ENCODE measurements at places on chromosomes 11 and 22.

DNA sequence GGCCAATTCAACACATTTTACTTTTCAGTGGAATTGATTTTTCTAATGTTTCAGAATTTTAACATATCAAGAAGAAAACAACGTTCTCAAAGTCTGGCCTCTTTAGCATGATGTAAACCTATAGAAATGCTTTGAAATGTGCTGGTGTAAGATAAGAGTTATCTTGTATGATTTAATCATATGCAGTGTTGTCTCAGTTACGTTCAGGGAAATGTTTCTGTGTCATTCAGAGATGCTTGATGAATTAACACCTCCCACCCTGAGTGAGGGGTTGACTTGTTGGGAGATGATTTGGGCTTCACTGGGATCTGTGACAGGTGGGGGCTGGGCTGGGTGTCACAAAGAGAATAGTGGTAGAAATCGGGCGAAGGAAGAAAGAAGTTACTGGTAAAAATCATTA lies 15.7 kb upstream of the MYO18B start:
- no peak for DNase-seq

GRCh38 chr22:28883917-28884746 lies 760 bp downstream of the ZNRF3 start:
- peak; percentile 39 for DNase-seq

- DNase-seq = no peak
These were observed at the start of gene IGLL1 for GRCh38 chr22:23579870-23580575. Gene IGLL1 (minus strand): TSS chr22:23580290. CDS start chr22:23580190, 100 bp downstream.

DNA sequence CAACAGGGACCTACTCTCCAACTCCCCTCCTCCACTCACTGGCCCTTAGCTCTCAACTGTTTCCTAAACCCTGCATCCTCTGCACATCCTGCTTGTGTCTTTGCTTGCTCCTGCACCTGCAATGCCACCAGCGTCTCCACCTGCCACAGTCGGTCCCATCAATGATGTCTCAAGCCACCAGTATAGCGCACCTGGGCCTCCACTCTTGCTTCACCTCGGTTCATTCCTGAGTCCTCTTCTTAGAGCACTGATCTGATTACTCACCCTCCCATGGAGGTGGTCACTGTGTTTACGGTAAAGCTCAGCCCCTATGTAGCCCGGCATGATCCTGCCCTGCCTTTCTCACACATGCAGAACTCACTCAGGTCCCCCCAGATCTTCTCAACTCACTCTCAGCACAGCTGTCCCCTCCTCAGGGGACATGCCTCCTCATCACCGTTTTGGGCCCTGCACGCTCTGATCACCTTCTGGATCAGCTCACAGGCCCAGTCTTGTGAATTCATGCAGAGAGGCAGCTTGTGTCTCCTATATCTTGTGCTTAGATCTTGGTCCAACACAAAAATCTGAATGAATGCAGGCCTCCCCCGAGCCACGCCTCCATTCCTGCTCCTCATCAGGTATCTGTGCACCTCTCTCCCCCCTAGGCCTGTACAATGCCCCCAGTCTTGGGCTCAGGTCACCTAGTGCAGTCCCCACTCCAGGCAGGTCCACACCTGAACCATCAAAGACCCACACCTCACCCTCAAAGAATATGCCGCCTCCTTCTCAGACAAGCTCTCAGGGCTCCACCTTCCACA lies 31.4 kb downstream of the TRIM29 start:
- no peak for DNase-seq

DNA sequence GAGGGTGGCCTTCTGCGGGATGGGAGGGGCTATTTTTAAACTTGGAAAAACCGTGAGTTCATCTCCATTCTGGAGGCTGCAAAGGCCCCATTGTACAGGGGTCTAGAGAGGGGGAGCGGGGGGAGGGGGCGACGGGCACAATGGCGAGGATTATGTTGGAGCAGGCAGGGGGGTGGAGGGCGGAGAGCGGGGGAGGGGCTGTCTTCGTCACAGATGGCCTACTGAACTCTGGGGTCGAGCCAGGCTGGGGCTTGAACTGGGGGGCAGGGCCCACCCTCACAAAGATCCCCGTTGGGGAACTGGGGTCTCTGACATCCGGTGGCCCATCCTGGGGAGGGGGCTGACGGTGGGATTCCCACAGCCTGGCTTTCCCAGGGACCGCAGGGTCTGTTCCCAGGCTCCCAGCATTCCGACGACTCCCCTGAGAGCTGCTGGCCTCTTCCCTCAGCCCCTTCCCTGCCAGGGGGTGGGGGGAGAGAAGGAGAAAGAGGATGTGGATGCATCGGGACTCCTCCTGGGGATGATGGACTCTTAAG lies 3.4 kb upstream of the MCAM start:
- no peak for DNase-seq

DNA sequence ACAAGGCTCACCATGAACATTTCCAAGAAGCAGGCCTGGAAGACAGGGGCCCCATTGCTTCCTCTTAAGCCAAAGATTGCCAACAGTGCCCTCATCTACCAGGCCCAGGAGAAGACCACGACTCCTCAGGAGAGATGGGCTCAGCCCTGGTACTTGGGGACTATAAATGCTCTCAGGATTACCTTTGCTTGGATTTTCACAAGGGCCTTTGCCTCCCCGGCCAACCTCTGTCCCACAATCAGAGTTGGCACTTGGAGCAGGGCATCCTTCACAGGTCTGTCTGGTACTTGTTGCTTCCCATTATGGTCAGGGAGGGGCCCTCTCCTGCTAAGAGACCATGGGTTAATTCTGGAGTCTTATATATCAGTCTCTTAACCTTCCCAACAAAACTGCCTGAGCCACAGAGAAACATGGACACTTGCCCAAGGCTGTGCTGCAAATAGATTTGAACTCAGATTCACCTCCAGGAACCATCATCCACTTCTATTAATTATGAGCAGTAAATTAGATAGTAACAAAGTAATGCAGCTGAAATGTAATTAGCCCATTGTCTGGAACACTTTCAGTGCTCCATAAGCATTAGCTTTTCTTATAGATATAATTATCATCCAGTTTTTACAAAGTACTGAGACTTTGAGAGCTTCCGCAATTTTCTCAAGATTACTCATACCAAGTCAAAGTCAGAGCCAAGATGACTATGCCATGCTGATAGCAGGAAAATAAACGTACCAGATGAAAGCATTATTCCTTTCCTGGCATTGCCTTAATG lies 33.5 kb downstream of the POU2AF3 start:
- no peak for DNase-seq

GRCh38 chr11:109734566-109734965 lies 312.6 kb downstream of the C11orf87 start:
- DNase-seq = peak; percentile 19

DNA sequence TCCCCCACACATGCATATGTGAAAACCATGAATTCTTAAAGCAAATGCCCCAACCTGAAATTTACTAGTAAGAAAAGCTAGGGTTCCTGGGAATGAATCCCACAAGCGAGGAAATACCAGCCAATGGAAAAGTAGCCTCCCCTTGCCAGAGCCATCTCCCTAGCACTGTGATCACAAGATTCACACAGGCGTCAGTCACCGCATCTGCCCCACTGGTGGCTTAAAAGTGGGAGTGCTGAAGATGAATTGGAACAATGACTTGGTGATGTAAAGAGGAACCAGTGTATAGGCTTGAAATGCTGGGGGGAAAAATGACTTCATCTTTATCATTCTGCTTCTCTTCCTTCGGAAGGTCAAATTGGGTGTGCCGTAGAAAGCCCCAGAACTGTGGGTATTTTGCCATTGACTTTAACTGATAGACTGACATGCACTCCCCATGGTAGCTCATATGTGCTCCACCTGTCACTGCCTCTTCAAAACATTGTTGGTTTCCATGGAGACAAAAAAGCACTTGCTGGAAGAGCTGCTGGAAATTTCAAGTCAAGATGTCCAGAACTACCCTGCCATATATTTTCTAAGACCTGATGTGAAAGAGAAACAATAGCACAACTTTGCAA lies 19.2 kb upstream of the ASPHD2 start:
- DNase-seq = peak; percentile 46

GRCh38 chr11:75339685-75340409 lies 11.6 kb downstream of the ARRB1 start:
- no peak for DNase-seq

GRCh38 chr22:46159777-46160176 lies 9.5 kb downstream of the PPARA start:
- no peak for DNase-seq

DNA sequence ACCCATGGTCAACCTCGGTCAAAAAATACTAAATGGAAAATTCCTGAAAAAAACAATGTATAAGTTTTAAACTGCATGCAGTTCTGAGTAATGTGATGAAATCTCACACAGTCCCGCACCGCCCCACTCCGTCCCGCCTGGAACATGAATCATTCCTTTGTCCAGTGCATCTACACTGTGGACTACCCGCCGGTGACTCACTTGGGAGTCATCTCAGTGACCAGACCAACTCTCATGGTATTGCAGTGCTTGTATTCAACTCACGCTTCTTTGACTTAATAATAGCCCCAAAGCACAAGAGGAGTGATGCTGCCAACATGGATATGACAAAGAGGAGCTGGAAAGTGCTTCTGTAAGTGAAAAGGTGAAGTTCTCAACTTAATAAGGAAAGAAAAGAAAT lies 48.8 kb downstream of the ARHGAP32 start:
- DNase-seq = peak; percentile 25

GRCh38 chr11:44456544-44457300 lies 108.7 kb upstream of the CD82 start:
- no peak for DNase-seq

GRCh38 chr11:12445001-12445400 lies 67.6 kb downstream of the PARVA start:
- DNase-seq = no peak

DNA sequence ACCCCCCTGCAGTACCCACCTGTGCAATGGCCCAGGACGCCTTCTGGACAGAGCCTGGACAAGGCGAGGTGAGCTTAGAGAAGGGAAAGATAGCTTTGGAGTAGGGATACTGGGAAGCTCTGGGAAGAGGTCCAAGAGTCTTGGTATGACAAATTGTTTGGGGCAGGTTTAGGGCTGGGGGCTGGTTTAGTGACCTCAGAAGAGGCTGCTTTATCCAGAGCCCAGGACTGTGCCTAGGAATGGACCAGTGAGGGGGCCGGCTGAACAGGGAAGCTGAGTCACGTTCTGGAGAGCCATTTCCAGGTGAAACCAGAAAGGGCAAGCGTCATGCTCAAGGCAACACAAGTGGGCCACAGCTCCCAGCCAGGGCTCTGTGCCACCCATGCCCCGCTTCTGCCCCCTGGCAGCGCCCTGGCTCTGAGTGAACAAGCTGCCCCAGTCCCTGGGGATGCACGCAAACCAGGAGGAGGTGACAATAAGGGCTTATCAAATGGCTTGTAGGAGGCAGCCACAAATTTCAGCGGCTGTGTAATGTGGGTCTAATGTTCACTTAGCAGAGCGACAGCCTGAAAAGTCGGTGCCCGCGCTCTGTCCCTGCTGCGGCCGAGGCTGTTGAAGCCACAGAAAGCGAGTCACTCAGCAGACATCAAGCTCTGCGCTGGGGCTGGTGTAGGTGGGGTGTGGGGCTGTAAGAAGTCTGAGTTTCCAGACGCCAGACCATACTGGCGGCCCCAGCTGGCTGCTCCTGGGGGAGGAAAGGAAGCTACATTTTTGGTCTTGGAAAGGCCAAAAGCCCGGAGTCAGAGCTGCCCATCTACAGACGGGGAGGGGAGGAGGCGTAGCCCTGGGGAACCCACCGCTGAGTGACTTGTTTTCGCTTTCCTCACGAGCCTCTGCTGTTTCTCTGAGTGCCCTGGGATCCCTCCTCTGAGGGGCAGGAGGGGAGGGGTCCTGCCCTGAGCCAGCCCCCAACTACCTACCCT lies 18.3 kb upstream of the SYT7 start:
- DNase-seq = no peak

DNA sequence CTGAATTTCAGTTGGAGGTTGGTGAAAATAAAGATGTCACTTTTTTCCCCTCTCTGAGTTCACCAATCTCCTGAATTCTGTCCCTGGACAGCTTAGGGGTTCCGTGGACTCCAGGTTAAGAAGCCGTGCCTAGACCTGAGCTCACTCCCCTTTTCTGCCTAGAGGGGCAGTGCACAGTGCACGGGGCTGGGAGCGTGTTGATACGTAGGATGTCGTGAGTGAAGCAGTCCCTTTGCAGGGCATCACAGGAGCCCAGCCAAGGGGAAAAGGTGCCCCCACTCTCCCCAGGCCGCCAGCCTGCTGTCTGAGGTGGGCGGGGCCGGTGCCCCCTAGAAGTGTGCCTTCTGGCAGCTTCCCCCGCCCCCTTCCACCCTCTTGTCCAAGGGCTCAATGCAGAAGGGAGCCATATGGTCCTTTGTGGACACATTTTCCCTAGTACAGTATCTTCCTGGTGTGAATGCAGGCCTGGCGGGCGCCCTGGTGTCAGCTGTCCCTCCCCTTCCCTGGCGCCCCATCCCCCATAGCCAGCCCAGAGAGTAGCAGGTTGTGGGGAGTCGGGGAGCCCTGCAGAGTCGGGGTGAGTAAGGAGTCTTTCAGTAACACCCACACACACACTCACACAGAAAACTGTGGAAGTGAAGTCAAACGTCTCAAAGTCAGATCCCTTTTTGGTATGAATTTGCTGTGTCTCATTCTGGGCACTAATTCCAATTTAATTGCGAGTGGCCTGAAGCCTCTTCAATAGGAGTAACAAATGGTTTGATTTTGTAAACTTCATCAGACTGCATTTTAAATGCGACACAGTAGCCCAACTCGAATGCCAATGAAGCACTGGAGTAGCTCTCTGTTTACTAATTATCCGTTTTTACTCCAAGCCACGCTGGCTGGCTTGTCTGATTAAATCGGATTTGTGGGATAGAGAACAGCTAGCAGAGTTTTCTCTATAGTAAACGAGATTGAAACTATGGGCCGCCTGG lies 67.5 kb upstream of the NNMT start:
- no peak for DNase-seq

DNA sequence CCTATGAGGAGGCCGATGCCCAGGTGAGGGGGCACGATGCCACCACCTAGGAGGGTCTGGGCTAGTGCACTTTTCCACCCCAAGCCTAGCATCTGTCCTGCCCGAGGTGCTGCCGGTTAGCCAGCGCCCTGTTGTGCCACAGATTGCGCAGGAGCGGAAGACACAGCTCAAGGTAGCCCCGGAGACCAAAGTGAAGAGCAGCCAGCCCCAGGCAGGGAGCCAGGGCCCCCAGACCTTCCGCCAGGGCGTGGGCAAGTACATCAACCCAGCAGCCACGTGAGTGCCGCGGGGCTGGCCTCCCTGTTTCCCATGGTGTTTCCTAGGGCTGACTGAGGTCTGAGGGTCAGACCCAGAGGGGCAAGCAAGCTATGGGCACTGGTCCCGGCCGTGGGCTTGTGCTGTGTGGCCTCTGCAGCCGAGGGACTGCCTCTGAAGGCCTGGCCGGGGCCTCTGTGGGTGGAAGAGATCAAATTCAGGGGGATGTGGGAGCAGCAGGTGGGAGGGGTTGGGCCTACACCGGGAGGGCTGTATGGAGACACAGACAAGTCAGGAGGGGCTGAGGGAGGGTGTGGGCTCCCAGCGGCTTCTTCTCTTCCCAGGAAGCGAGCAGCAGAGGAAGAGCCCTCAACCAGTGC lies 29.1 kb downstream of the PPIL2 start:
- DNase-seq = no peak

GRCh38 chr11:2889362-2890273 lies 4.0 kb upstream of the CDKN1C start:
- no peak for DNase-seq

DNA sequence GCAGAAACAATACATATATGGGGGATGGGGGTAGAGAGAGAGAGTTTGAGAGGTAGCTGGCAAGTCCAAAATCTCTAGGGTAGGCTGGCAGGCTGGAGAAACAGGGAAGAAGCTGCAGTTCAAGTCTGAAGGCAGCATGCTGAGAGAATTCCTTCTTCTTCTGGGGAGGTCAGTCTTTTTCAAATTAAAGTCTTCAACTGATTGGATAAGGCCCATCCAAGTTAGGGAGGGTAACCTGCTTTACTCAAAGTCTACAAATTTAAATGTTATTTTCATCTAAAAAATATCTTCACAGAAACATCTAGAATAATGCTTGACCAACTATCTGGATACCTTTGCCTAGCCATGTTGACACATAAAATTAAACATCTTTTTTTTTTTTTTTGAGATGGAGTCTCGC lies 2.9 kb upstream of the TREH start:
- DNase-seq = no peak
